ENCODE measurements at places on chromosomes 4 and X.

DNA sequence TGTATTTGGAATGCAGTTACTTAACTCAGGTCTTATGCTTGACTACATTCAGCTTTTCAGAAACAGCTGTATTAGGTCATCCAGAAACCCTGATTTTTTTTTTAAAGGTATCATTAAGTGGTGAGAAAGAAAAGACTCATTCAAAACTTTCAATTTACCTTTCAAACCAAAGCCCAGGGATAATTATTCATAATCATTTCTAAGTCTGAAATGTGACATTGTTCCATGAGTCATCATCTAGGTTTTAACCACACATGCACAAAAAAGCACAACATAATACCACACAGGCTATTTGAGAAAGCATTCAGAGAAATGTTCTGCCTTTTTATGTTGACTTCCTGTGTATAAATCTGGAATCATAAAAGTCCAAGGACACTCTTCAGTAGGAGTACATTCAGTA, 288.2 kb downstream of the IL1RAPL2 start:
- DNase-seq = no peak

DNA sequence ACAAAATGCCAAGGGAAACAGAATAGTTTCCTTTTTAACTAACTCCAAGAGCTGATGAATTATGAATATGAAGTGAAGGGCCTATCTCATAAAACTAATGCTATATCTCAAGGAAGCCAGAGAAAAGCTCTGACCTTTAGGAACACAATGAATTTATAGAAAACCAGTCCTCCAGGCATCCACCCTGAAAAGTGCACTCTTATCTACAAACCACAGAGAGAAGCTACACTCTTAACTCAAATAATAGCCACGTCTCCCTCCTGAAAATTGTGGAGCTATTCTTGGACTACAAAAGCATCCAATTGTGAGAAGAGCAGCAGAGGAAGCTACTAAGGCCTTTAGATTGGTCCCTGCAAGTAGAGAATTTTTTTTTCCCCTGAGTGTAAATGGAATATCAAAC, 253.9 kb downstream of the IL15 start:
- no peak for DNase-seq

DNA sequence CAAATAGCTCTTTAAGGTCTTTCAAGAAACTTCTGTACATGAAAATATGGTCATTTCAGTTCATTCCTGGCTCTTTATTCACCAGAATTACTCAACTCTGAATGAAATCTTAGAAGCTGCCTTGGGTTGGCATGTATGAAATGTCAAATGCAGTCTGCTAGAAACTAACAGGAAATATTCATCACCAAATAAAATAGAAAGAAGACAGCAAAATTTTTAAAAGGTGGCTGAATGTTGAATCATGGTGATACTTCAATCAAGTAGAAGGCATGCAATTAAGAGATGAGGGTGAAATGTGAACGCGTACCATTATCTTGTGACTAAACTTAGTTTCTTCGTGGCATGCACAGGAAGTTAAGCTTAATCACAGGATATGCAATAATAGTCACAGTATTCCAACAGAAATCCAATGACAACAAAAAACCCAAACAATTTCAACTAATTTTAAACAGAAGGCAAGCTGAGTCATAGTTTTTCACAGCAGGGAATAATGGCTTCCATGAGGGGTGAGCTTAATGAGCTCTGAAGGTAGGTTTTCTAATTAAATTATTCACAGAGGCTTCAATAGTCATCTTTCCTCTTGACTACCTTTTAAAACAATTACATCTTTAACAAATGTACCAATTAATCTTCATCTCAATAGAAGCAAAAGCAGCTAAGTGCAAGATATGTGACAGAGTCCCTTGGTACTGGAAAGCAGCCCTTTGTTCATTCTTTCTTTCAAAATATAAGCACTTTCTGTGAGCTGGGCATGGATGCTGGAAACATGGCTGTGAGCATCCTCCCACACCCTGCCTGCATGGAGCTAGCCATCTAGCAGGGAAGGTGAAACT, 44.5 kb downstream of the SCFD2 start:
- DNase-seq = no peak

DNA sequence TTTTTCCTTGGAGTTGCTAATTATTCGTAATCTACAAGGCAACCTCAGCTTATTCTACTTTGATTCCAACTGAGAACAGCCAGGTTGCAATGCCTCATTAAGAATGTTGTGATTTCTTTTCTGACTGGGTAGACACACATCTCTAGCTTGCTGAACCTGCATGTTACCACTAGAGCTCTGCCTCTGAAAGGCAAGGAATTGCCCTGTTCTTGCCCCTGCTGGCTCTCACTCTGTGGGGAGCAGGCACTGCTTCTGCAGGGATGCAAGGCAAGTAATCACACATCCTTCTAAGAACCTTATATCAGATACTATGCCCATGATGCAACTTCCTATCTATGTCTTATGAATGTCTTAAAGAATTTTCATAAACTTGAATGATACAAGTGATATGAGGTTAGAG, 503.2 kb downstream of the PACRGL start:
- no peak for DNase-seq

DNA sequence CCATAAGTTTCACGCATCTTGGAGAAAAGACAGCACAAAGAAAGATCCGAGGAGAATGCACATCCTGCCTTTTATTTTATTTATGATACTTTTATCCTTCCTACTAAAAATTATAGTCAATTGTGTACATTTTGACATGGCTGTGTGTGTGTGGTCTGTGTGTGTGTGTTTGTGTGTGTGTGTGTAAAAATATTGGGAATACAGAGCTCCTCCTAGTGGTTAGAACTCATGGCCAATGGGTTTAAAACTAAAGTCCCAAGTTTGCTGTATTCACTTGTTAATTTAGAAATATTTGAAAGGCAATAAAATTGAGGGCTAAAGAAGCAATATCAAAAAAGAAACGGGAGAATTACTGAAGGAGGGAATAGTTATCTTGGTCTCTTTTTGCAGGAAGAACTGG, 47.5 kb downstream of the NKX6-1 start:
- DNase-seq = no peak

Data from posterior cingulate gyrus (tissue), 11 donors.